Activated naive CD4-positive, alpha-beta T cell treated with Interleukin-2 at 50 U/mL for 16 hours (primary cell): ENCODE measurements at places on chromosomes 2 and 18.
A peak's percentile ranks its signal among the peaks of the same experiment; 100 is the strongest.

DNA sequence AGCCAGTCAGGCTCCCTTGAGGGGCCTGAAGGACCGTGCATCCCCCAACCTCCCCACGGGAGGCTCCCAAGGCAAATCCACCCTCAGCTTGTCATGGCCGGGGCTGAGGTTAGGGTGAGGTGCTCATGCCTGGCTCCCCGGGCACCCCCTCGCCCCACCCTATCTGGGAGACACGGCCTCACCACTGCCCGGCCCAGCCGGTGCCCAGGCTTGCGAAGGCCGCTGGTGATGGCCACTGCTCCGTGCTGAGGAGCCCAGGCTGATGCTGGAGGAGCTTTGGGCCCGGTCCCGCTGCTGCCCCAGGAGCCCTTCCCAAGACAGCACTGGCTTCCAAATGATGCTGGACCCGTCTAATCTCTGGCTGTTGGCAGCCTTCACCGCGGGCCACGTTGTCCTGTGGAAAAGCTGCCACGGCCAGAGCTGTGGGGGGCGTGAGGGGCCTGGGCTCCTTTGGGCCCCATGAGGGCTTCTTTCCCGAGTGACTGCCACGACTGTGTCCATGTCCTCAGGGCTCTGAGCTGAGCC is 135.7 kb upstream of the CTDP1 start:
- DNase-seq: no peak

- DNase-seq: no peak
Observed at GRCh38 chr2:11541693-11542274, 7.9 kb downstream of the GREB1 start.

DNA sequence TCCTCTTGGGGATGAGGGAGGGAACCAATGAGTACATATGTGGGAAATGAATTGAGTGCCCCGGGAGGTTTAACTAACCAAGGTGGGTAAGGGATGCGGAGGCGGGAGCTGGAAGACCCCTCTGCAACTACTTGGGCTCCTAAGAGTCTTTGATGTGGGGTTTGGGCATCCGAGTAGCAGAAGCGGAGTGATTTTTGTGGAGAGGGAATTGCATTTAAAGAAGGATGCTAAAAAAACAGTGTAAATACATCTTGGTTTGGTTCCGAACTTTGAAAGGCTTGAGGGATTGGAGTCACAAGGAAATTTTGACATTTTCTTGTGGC is 215.7 kb downstream of the MCFD2 start:
- DNase-seq: no peak

- peak; percentile 43 for DNase-seq
Observed at GRCh38 chr2:96325041-96325883, at the start of gene ITPRIPL1. Gene ITPRIPL1 (plus strand): TSS chr2:96325317. CDS start chr2:96325840, 523 bp downstream.

DNA sequence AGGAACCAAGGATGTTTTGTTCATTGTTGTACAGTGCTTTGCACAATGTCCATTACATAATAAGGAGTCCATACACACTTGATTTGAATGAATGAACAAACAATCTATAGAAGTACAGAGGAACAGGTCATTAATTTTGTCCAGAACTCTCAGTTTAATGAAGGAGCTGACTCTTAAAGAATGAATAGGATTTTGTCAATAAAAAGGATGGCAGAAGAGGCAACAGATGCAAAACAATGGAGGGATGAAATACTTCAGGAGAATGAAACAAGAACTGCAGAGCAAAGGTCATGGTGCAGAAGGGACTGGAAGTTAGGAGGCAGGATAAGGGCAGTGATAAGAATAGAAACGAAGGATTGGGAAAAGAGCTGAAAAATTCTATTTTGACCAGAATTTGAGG is 28.7 kb upstream of the COL5A2 start:
- no peak for DNase-seq

- DNase-seq: no peak
Observed at GRCh38 chr2:188966079-188966571, 8.0 kb upstream of the COL3A1 start.

DNA sequence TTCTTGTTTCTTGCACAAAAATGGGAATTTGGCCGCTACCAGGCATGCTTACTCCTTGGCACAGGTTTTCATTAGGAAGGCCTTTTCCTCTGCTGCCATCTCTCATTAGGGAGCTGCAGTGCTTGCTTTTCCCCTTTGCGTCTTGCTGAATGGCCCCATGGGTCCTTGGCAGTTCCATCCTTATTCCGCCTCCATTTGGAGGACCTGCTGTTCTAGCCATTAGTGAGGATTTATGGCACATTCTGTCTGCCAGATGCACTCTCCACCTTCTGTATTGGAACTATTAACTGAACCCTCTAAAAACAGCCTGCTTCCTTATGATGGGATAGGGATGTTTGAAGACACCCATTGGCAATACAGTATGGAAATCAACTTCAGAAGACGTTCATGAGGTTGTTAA is 103.5 kb upstream of the NOSTRIN start:
- DNase-seq: no peak

GRCh38 chr18:66734451-66734850 is 130.6 kb upstream of the CDH19 start:
- no peak for DNase-seq

- DNase-seq: no peak
Observed at GRCh38 chr2:77666251-77666980, 144.2 kb upstream of the LRRTM4 start.

GRCh38 chr2:200172944-200173581 is 133.4 kb upstream of the SPATS2L start:
- no peak for DNase-seq

- DNase-seq: no peak
Observed at GRCh38 chr18:44143072-44143471, 537.6 kb upstream of the SETBP1 start.

GRCh38 chr2:191845248-191845715 is 1.6 kb downstream of the CAVIN2 start:
- DNase-seq: no peak

DNA sequence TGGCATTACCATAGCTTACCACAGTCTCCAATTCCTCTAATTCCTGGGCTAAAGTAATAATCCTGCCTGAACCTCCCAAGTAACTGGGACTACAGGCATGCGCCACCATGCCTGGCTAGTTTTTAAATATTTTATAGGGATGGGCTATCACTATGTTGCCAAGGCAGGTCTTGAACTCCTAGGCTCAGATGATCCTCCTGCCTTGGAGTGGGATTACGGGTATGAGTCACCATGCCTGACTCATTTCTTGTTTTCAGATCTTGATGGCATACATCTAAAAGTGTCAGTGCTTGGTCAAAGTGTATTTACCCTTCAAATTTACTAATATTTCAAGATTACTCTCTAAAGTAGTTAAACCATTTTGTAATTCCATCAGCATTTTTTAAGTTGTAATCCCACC is 9.4 kb upstream of the SOCS6 start:
- DNase-seq: no peak

DNA sequence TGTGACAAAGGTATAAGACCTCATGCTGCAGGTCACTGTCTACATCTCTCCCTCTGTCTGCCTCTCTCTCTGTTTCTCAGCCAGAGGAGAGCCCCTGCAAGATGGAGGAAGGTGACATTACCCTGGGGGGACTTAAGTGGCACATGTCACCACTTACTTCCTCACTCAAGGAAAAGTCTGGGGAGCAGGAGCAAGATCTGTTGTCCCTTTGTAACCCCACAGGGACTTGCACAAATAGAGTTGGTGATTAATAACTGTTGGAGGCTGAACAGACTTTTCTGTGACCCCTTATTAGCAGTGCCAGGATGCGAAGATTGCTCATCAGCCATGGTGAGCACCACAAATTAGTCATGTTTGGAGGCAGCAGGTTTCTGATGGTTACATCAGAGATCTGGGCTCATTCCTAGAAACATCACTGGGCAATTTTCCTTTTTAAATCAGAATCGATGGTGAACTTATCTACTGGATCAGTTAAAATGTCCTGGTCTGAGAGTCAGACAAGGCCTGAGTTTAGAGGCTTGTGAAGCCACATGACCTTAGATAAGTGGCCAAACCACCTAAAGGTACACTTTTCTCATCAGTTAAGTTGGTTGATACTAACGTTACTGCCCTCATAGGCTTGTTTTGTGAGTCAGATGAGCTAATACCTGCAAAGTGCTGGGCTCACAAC is 81.2 kb upstream of the LTBP1 start:
- DNase-seq: no peak

DNA sequence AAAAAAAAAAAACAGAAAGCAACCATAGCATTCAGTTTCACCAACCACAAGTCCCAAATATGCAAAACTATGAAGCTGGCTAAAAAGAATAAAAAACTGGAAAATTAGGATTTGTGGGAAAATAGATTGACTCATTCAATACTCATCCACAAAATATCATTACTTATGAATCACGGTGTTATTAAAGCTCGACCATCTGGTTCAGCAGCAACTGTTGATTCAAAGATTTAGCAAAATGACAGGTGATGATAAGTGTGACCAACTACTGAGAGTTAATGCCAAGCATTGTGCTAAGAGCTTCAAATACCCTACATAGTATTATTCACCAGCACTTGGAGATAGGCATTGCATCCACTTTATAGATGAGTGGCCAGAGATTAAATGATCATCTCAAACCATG is 26.2 kb upstream of the XDH start:
- no peak for DNase-seq

- no peak for DNase-seq
Observed at GRCh38 chr2:116754381-116755101, 1060.0 kb upstream of the DDX18 start.

- DNase-seq: no peak
Observed at GRCh38 chr2:123163398-123163797, 861.7 kb upstream of the CNTNAP5 start.

GRCh38 chr2:143482771-143483170 is 353.6 kb downstream of the ARHGAP15 start:
- DNase-seq: no peak

DNA sequence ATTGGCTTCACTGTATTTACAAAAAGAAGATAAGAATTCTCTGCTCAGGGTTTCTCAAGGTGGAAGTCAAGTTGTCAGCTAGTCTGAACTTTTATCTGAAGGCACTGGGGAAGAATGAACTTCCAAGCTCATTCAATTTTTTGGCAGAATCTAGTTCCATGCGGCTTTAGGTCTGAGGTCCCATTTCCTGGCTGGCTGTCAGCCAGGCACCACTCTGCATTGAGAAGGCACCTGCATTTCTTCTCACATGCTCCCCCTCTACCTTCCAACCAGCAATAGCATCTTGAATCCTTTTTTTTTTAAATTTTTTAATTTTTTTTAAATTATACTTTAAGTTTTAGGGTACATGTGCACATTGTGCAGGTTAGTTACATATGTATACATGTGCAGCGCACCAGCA is 46.2 kb upstream of the RPE start:
- no peak for DNase-seq

- no peak for DNase-seq
Observed at GRCh38 chr2:219783359-219783975, 156.0 kb downstream of the SLC4A3 start.

- no peak for DNase-seq
Observed at GRCh38 chr2:71380665-71381064, 49.1 kb downstream of the ZNF638 start.

DNA sequence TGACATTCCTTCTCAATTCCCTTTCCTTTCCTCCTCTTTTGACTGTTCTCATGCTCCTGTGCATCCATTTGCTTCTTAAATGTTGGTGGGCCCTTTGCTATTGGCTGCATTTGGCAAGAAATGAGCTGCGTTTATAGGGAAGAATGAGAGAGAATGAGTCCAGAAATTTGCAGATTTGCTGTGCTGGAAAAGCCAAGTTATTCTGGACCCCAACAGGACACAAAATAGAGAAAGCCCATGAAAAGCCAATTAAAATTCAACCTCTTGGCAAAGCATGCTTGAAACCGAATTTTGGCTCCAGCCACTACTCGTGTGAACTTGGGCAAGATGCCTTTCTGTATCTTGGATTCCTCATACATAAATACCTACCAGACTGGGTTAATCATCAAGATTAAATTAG is 1.3 kb upstream of the SCLY start:
- DNase-seq: no peak

DNA sequence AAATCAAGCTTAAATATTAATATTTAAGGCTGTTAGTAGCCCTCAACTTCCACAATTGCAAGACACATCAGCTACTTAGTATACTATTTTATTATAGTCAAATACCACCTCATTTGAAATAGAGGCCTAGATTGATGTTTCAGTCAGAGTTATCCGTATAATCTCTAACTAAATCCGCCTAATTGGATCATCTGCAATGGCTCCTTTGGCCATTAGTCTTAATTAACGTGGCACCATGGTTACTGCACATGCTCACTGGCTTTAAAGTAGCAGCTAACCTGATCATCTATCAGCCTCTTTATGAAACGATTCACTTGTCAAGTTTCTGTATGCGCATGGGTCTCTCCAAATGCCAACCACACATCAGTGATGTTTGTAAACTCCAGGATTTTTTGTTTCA is 112.3 kb downstream of the COLEC12 start:
- no peak for DNase-seq

- DNase-seq: no peak
Observed at GRCh38 chr2:237482485-237482884, 4.6 kb upstream of the MLPH start.

DNA sequence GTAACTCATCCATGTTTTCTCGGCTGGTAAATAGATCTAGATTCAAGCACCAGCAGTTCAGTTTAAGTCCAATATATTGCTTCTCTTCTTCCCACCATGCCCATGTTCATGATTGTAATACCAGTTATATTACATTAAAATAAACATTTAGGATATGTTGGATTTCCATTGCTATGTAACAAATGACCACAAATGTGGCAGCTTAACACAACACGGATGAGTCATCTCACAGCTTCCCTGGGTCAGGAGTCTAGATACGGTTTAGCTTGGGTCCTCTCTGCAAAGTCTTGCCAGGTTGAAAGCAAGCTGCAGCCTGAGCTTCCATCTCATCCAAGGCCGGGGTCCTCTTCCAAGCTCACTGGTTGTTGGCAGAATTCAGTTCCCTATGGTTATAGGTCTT is 39.4 kb upstream of the SMAD2 start:
- DNase-seq: no peak

DNA sequence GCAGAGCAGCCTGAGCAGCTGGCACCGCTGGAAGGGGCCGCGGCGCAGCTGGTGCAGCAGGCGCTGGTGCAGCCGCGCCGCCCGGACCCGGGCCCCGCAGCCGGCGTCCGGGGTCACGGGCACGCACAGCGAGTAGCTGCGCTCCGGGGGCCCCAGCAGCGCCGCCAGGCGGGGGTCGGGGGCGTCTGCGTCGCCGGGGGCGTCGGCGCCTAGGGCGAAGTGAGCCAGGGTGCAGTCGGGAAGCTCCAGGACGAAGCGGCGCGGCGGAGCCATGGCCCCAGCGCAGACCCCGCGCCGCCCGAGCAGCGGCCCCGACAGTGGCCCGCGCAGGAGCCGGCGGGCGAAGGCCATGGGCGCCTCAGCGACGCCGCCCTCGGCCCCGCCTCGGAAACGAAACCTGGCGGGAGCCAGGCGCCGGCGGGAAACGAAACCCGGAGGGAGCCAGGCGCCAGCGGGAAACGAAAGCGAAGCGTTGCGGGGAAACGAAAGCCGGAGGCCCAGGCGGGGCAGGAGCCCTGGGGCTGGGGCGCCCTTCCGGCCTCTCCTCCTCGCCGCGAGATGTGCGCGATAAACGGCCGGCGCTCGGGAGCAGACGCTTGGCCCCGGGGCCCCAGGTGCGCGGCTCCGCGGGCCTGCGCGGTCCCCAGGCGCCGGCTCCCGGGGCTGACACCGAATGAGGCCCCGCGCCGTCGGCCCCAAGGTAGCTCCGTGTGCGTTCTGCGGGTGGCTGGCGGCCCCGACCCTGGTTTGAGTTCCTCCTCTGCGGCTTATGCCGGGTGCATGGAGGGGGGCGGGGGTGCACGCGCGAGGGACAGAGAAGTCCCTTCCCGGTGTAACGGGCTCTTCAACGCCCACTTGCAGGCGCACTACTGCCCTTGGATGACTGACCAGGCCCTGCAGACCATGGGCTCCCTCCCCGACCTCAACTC is at the start of gene CMPK2:
TSS of gene CMPK2 (minus strand) at position 562 of the 929 bp plus-strand sequence. CDS start at position 351, 211 bp downstream.
- peak; percentile 83 for DNase-seq

- DNase-seq: no peak
Observed at GRCh38 chr2:111972955-111973565, 74.7 kb downstream of the MERTK start.
